ENCODE measurements at places on chromosomes 6 and 20.

DNA sequence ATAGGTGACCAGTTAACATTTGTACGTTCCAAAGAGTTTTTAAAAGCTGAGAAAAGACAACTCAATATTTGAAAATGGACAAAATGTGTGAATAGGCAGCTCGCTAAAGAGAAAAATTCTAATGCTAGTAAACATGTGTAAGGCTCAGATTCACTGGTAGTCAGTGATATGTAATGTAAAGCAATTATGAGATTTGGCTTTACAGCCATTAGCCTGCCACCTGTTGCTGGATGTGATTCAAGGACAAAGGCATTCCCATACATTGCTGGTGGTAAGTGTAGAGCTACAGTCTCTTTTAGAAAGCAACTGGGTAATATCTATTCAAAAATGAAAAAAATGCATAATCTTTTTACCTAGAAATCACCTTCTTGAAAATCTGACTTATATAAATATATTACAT is 114.3 kb downstream of the COL19A1 start:
- no peak for DNase-seq

GRCh38 chr6:90304308-90304707 is 7.7 kb upstream of the BACH2 start:
- DNase-seq: no peak

GRCh38 chr20:31608251-31608945 is 3.3 kb downstream of the ID1 start:
- no peak for DNase-seq

DNA sequence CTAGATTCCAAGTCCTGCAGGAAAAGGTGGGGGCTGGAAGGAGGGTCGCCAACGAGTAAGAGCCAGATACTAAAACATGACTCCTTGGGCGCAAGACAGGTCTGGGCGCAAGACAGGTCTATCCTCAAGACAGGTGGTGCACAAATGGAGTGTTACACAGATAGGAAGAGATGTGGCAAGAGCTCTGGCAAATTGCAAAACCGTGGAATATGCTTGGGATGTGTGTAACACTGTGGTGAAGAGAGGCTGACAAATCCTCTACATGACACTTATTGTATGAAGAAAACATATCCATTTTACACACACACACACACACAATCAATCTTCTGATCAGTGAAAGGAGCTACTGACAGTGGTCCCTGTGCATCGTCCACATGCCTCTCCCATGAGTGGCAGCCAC is 77.6 kb downstream of the TBC1D7 start:
- DNase-seq: no peak

- no peak for DNase-seq
These were observed 41.0 kb downstream of the TRAM2 start for GRCh38 chr6:52535711-52536423.

- no peak for DNase-seq
These were observed 32.8 kb downstream of the CYP21A2 start for GRCh38 chr6:32070814-32071543.

DNA sequence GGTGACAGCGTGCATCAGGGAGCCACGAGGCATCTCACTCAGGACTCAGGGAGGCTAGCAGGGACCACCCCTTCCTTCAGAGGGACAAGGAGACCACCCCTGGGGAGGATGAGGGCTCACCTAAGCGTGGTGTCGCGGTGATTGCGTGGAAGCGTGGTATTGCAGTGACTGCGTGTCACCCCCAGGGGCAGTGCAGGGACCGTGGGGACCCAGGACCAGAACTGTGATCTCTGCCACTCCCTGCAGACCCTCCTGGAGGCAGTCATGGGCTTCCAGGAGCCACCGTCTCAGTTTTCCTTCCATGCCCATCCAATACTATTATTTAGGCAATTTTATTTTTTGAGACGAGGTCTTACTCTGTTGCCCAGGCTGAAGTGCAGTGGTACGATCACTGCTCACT is 147.1 kb downstream of the TAF4 start:
- no peak for DNase-seq

- peak; percentile 92 for DNase-seq
These were observed at the start of gene TAGAP for GRCh38 chr6:159044899-159045727. Gene TAGAP (minus strand): TSS chr6:159044991. CDS start chr6:159044146, 845 bp downstream.

DNA sequence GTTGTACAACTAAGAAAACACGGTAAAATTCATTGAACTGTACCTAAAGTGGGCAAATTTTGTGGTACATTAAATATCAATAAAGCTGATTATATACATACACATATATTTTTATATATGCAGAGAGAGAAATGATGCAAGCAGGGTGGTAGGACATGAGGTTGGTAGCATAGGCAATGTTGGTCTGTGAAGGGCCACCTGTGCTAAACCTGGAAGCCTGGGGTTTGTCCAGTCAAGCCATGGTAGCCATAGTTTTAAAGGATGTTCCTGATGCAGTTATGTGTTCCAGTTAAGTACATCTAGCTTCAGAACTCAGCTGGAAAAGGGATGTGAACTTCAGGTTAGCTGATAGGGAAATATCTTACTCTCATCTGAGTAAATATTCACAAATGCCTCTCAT is 60.1 kb downstream of the TRIM38 start:
- no peak for DNase-seq

GRCh38 chr20:60238992-60239660 is 280.9 kb downstream of the CDH26 start:
- no peak for DNase-seq

DNA sequence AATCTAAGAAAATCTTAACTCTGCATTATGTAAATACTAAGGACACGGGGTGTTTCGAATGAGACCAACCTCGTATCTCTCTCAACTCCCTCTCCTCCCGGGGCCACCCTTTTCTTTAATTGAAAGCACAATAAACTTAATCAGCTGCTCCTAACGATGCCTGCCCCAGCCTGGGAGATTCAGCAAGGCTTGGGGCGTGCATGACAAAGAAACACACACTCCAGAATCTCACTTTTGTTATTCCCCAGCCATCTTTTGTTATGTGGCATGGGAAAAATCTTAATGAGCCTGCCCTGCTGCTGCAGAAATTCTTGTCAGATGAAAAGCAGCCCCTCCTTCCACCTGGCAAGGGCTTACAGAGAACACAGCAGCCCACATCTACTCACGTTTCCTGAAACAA is 117.4 kb downstream of the TTLL2 start:
- no peak for DNase-seq

DNA sequence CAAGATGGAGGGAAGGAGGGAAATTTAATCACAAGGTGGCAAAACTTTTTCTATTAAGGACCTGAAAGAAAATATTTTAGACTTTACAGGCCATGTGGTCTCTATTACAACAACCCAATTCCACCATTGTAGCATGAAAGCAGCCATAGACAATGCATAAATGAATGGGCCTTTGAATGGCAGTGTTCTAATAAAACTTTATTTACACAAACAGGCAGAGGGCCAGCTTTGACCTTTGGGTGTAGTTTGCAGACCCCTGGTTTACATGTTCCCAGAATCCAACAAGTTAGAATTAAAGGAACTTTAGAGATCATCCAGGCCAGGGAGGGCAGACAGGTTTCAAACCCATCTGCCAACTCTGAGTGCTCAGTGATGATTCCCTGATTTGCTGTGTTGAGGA is 95.2 kb downstream of the BANF2 start:
- DNase-seq: no peak

DNA sequence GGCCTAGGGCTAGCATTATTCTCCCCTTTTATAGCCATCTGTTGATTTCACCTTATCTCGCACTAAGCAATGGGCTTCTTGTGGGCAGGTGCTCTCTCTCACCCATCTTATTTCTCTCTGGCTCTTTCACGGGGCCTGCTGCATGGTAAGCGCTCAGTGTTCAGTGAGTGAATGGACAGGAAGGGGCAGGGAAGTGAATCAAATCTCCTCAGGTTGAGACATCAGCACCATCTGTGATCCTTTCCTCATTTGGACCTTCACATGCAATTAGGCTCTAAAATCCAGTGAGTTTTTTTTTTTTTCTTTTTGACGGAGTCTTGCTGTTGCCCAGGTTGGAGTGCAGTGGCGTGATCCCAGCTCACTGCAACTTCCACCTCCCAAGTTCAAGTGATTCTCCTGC is 76.5 kb upstream of the EZR start:
- no peak for DNase-seq

- no peak for DNase-seq
These were observed 16.9 kb downstream of the SEC23B start for GRCh38 chr20:18524646-18525045.

DNA sequence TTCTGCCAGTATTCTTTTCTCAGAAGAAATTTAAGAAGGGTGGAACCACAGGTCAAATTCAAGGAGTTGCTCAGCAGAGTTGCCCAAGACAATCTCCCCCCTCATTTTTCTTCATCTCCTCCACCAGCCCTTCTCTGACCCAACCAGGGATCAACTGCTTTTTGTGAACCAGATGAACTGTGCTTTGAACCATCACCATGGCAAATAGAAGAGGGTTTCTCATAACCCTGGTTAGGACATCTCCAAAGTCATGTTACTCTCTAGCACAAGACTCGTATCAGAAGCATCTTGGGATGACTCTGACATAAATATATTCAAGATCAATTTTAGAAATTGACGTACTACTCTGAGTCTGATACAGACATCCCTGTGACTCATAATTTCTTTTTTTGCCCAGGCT is 130.7 kb downstream of the ALDH8A1 start:
- no peak for DNase-seq

DNA sequence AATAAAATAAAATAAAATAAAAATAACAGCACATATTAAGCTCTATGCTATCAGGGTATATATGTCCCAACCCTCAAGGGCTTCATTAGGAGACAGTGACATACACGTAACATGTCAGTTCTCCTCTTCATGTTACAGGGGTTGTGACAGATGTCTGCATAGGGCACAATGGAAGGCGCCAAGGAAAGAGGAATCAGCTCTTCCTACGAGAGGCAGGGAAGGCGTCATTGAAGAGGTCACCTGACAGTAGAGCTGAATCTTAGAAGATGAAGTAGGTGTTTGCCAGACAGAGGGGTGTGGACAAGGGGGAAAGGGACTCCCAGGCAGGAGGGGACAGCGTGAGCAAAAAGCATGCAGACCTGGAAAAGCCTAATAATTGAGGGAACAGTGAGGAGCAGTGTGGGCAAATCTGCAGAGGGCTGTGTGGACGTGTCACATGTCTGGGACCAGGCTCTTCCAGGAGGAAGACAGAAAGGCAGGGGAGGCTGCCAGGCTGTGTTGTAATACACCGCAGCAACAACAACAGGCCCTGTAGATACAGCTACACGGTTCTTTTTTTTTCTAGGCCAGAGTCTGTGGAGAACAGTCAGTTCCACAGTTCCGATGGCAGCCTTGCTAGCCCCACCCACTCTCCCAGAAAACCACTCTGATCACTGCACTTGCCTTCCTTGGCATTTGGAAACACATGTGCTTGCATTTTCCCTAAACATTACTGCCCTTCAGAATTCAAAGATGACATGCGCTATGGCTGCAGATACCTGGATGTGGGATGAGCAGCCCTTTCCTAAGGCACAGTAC is 2.5 kb upstream of the FKBP5 start:
- DNase-seq: no peak

DNA sequence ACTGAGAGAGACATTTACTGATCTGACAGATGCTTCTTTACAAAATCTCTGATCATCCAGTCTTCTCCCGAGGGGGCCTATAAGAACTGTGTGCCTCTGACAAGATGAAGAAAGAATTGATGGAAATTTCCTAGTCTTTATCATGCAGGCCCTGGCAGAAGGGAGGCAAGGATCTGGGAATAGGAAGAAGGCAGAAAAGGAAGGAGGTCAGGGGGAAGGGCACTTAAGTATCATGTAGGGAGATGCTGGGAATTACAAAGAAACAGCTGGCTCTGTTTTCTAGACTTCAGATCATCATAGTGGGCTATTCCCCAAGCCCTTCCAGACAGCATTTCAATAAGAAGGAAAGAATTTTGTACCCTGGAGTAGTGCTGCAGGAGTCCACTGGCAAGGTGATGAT is 243.3 kb upstream of the MOCS1 start:
- DNase-seq: no peak

DNA sequence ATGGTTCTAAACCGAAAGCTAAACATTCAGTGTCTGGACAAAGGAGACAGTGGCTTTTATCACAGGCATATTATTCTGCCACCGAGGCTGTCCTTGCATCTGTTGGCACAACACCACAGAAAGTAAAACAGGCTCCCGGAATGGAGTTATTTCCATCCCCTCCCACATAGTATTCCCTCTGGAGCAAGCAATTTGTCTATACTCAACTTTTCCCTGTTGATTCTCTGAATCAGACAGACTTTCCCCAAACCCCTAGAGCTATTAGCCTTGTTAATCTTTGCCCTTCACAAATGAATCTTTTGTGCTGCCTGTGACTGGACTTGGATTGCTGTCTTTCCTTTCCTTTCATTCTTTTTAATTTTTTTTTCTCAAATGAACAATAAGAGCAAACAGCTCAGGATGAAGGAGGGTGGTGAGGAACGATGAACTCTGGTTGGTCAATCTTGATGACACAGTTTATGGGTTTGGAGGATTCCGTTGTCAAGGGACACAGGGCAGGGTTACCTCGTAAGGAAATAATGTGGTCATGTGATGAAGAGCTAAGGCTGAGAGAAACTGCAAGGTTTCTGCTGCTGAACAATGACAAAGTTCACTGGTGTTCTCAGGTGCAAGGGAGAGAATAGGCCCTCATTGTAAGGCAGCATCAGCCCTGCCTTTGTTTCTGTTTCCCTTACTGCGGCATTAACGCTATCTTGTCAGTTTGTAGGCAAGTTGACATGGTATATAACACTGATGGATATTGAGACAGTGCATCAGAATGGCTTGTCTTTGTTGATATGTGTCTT is 275.0 kb upstream of the BMP2 start:
- DNase-seq: no peak

- no peak for DNase-seq
These were observed 28.4 kb upstream of the NFATC2 start for GRCh38 chr20:51570739-51571459.

GRCh38 chr20:57840066-57840465 is 130.3 kb upstream of the PMEPA1 start:
- DNase-seq: no peak

- DNase-seq: no peak
These were observed 164.0 kb upstream of the ZNF337 start for GRCh38 chr20:25860531-25861150.

- DNase-seq: no peak
These were observed 163.6 kb upstream of the PREP start for GRCh38 chr6:105566503-105566902.

- DNase-seq: no peak
These were observed 121.5 kb downstream of the DNAH8 start for GRCh38 chr6:38836585-38836984.

DNA sequence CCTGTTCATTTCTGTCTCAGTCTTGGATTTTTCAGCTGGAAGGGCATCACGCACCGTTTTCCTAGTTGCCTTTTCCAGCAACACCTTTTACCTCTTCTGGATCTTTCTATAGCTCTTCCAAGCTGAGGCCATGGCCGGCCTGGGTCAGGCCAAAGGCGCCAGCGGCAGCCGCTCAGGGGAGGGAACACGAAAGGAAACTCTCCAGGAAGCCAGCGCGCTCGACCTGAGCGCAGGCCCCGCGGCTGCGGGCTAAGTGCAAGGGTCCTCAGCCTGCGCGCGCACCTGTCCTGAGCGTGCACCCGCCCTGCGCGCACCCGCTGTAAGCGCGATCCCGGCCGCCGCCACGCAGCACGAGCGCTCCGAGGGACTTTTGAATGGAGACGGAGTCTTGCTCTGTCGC is 43.8 kb upstream of the TMEM181 start:
- no peak for DNase-seq

All from stimulated activated CD4-positive, alpha-beta T cell treated with anti-CD3 and anti-CD28 coated beads, Interleukin-4, amount 100 ng/mL, for 24 hours (primary cell).